ENCODE measurements at places on chromosomes 4 and X.
A peak's percentile ranks its signal among the peaks of the same experiment; 100 is the strongest.

GRCh38 chrX:112341598-112341997 is 259.0 kb upstream of the TRPC5 start:
- DNase-seq: no peak

DNA sequence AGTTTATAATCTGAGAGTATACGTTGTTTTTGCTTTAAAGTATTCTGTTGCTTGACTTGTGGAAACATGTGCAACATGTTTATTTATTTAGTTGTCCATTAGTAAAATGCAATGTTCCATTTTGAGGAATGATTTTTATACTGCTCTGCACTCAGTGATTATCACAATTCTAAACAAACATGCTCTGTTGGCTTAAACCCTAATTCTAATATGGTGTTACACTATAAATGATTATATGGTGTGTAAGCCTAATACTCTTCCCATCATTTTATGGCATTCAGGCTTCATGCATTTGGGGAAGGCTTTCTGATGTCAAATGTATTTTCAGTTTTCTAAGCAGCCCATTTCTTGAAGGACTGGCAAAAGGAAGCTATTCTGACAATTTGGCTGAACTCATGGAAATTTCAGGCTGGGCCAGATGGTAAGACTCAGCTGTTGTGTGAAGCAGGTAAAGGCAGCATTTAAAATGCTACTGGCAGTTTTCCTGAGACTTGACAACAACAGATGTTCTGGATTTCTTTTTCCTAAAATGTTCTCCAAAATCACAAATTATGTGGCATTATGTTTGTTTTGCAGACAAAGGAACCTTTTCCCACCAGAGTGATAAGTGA is 336.7 kb upstream of the GNPDA2 start:
- DNase-seq: no peak

- DNase-seq: no peak
Observed at GRCh38 chrX:3129256-3129655, 88.0 kb downstream of the ARSF start.

DNA sequence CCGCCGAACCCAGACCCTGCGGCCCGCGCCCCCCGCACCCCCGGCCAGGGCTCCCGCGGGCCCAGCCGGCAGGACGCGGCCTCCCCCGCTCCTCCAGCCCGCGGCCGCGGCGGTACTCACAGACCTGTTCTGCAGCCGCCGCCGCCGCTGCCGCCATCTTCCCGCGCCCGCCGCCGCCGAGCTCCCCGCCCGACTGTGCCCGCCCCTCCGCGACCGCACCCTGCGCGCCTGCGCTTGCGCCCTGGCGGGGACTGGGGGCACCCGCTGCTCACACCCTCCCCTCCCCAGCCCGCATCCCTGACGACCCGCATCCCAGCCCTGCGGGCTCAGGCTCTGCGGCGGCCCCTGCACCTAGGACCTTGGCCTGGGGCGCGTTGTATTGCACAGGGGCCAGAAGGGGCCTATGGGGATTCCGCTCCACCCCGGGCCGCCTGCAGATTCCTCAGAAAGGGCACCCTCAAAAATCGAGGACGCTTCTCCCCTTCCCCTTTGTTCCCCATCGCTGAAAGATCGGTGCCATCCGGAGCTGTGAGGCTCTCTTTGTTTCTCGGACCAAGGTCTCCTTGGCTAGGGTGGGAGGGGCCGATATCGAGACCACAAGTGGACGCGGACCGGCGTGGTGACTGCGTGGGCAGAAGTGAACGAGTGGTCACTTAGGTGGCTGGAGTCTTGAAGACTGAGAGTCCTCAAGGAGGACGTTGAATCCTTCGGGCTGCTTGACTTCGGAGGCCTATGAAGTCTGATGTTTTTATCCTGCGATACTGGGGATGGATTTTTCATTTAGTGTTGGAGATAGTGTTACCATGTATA is at the start of gene SGCB:
SGCB (minus strand) TSS at position 197 of the 810 bp plus-strand sequence; CDS start at position 157, 40 bp downstream.
- peak; percentile 58 for DNase-seq

GRCh38 chr4:126697748-126698147 is 935.0 kb upstream of the INTU start:
- DNase-seq: no peak

GRCh38 chr4:150033901-150034300 is 44.3 kb upstream of the DCLK2 start:
- DNase-seq: peak; percentile 1

GRCh38 chr4:128793859-128794672 is 15.4 kb upstream of the JADE1 start:
- DNase-seq: no peak

DNA sequence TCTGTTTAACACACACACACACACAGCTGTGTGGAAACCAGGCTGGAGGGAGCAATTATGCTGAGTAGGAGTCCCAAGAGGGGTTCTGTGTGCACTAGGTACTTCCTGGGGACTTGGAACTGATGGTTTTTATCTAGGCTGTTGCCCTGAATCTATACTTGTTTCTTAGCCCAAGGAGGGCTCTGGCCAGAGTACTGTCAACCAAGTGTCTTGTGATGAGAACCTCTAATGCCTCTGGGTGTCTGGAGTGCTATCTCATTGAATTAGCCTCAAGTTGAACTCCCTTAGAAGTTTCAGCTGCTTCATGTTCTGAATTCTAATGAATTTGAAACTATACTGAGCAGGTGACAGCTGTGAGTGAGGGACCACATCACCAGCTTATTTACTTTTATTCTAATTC is 16.6 kb downstream of the ARHGAP24 start:
- DNase-seq: no peak

- no peak for DNase-seq
Observed at GRCh38 chr4:142402156-142402555, 443.9 kb downstream of the INPP4B start.

GRCh38 chrX:68703369-68703768 is 55.9 kb downstream of the STARD8 start:
- no peak for DNase-seq

DNA sequence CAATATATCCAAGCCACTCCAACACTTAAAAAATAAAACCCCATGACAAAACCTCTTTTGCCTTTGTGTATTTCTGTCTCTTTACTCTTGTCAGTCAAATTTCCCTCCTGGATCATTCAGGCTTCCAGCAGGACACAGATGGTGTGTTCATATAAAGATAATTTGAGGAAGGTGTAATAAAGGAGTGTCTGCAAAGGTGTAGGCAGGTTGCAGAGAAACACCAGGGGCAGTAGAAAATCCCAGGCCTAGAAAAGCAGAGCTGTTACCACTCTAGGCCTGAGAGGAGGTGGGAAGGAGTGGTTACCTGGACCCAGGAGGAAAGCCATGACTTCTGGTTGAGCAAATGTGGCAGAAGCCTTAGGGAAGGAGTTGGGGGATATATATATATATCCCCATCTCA is 28.8 kb downstream of the CHRNA9 start:
- no peak for DNase-seq

GRCh38 chr4:186216465-186217024 is 10.8 kb upstream of the KLKB1 start:
- no peak for DNase-seq

- DNase-seq: peak; percentile 73
Observed at GRCh38 chr4:158722917-158723793, at the start of gene PPID. Gene PPID, minus strand, starts transcription at chr4:158723396. Its CDS starts 108 bp downstream, at chr4:158723288.

DNA sequence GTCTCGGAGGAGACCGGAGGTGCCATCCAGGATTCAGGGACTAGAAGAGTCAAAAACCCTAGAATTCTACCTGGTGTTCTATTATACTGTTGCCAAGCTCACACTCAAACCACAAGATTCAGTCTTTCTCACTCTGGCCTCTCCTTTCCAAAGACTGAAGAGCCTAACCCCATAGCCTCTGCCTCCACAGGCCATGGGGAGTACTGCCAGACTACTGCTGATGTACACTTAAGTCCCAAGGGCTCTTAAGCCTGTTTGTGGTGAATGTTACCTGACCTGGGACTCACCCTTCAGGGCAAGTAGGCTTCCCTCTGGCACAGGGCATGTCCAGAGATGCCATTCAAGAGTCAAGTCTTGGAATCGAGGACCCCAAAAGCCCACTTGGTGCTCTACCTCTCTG is 58.9 kb upstream of the IRS4 start:
- DNase-seq: no peak

- DNase-seq: no peak
Observed at GRCh38 chr4:12399781-12400180, 971.1 kb upstream of the HS3ST1 start.

- no peak for DNase-seq
Observed at GRCh38 chr4:148653681-148654080, 211.5 kb upstream of the NR3C2 start.

DNA sequence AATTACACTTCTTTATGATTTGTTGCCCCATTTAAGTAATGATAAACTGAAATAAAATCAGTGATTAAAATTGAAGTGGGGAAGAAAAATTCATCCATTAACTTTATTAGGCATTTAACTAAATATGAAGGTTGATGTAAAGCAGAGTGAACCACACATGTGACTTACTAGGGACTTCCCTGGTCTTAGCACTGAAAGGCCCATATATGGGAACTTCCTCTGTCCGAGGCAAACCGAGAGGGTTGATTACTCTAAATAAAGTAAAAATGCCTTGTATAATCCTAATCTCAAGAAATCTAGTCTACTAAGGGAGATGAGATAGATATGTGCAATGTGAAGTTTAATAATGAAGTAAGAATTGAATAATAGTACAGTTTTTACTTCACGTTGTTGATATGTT is 403.9 kb upstream of the RPS6KA3 start:
- DNase-seq: no peak

DNA sequence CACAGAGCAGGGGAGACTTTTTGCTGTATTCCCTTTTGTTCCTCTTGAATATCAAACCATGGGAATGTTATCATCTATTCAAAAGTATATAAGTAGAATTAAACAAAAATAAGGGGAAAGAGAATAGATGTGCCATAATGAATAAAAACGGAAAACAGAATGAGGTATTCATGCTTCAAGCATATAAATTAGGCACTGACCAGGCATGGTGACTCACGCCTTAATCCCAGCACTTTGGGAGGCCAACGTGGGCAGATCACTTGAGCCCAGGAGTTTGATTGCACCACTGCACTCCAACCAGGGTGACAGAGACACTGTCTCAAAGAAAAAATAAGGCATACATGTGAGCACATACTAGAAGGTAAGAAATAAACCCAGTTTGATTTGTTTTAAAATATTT is 16.3 kb upstream of the NEUROG2 start:
- no peak for DNase-seq

- no peak for DNase-seq
Observed at GRCh38 chr4:47711646-47712045, 126.2 kb downstream of the CORIN start.

- DNase-seq: no peak
Observed at GRCh38 chrX:70444326-70444945, at the start of gene DLG3. Gene DLG3, plus strand, starts transcription at chrX:70444835. Its CDS starts 367 bp downstream, at chrX:70445202.
